Foreskin melanocyte (primary cell): ENCODE measurements at places on chromosomes 2 and 18.

DNA sequence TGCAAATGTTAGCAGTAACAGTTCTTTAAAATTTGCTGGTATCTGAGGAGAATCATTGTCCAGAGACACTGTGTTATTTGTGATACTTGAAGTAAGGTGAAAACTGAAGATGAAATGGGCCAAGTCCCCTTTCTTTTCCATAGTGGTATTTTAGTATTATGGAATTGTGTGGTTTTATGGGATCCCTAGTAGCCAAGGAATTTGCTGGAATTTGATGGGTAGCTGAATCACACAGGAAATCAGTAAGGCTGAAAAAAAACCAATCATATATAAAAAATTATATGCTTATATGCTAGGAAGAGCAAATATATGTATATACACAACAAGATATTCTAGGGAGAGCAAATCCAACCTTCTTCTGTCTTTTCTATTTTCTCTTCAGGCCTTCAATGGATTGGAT, 54.2 kb upstream of the TACR1 start:
- no peak for DNase-seq

DNA sequence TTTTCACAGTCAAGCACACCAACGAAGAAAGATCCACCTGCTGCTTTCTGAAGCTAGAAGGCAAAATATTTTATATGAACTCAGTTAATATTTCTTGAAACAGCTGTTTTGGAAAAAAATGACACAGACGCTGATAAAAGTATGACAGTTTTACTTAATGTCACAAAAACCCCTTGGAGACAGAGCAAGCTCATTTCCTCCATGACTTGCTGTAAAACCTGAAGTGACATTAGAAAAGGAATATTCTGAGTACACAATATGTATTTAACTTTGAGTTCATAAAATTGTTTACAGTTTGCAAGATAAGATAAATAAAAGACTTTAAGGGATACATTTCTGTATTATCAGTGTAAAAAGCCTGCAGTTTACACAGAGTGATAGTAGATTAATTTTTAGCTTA, 105.4 kb downstream of the DSEL start:
- no peak for DNase-seq

GRCh38 chr2:171822525-171823322, 71.3 kb downstream of the SLC25A12 start:
- no peak for DNase-seq

DNA sequence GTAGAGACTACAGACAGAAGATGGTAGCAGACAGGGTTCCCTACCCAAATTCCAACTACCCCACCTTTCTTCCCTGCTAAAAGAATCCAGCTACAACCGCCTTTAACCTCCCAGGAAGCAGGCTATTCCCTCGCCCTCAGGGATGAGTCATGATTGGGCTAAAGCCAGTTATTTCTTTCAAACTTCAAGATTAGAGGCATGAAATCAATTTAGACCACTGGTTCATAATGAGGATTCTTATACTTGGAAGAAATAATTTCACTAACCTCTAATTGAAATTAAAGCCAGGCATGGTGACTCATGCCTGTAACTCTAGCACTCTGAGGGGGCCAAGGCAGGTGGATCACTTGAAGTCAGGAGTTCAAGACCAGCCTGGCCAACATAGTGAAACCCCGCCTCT, 20.0 kb downstream of the TRIP12 start:
- DNase-seq = peak; percentile 70

DNA sequence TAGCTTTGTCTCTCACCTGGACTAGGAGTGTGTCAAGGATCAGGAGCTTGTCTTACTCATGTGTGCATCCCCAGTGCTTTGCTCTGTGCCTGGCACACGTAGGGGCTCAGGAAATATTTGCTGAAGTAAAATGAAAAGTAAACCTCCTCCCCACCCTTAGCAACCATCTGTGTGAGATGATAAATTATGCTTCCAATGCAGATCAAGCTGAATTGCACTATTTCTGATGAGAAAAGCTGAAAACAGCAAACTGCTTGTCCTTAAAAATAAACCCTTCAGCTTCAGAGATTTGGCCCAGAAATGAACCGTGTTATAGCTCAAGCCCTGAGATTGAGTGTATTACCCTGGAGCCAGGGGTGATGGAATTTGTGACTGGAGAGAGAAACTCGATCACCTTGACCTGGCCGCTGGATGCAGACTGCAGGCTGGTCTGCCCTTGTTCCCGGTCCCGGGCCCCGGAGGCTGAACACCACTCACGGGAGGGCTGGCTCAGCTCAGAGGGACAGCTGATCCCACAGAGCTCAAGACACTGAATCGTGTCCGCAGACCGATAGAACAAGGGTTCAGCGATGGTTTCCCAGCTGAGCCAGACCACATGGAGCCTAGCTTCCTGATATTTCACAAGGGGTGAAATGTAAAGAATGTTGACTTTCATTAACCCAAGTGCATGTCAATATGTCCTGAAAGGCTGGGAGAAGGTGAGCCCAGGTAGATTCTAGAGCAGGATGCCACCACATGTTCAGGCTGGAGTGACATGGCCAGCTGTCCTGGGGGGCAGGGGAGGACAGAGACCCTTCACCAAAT, 50.5 kb downstream of the DDX1 start:
- no peak for DNase-seq

GRCh38 chr2:161321944-161322648, 13.9 kb downstream of the PSMD14 start:
- DNase-seq = no peak

DNA sequence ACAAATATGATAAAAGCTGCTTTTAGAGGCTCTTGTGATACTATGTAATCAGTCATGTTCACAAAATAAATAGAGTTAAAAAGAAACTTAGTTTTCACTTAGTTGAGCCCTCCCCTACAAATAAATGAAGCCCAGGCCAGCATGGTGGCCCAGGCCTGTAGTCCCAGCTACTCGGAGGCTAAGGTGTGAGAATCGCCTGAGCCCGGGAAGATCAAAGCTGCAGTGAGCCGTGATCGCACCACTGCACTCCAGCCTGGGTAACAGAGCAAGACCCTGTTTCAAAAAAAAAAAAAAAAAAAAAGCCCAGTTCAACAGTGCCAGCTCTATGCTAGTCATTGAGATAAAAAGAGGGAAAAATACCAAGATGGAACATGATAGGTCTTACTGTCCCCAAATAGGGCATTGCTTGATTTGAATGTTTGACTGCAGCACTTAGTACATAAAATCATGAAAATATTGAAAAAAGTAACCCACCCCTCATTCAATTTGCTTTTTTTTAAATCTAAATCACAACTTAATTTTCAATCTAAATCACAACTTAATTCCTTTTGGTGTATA, 1.5 kb downstream of the ASNSD1 start:
- no peak for DNase-seq

DNA sequence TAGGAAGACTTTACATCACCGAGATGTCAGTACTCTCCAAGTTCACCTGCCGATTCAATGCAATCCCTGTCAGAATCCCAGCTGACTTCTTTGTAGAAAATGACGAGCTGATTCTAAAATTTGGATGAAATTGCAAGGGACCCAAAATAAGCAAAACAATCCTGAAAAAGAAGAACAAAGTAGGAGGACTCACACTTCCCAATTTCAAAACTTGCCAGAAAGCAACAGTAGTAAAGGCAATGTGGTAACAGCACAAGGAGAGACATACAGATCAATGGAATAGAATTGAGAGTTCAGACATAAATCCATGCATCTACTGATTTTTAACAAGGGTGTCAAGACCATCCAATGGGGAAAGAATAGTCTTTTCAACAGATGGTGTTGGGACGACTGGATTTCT, 52.2 kb downstream of the SMAD7 start:
- no peak for DNase-seq

GRCh38 chr2:41647468-41648050, 400.3 kb upstream of the PKDCC start:
- DNase-seq = no peak

GRCh38 chr2:50922506-50922905, 109.4 kb downstream of the NRXN1 start:
- no peak for DNase-seq

- DNase-seq = no peak
Measured at GRCh38 chr18:63017076-63017475, 301.7 kb downstream of the PHLPP1 start.

DNA sequence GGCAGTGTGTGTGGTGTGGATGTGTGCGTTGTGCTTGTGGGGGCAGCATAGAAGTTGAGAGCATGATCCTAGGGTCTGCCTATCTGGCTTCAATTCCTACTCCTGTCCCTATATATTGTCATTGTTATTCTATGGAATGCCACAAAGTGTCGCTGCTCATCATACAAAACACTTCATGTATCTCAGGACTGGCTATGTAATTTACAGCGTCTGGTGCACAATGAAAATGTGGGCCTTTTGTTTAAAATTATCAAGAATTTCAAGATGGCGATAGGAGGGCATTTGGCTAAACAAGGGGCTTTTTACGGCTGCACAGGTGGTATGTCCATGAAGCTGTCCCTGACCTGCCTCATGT, 3.4 kb downstream of the SERPINB2 start:
- peak; percentile 11 for DNase-seq

DNA sequence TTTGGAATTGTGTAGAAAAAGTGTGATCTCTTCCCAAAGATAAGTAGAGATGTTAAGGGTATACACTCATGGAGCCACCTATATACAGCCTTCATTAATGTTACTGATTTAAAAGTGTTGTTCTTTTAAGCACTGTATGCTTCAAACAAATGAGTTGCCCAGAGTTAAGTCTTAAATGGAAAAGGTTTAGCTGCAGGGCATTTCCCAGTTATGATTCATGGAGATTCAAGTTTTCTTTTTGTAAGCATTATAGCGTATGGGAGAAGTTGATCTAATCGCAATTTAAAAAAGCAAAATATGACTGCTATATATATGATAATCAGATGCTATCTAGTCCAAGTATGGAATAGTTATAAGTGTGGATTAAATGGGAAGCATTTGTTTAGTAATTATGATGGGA, 4.8 kb downstream of the PDK1 start:
- no peak for DNase-seq

- DNase-seq = no peak
Measured at GRCh38 chr18:56312551-56313335, 325.6 kb downstream of the TXNL1 start.

DNA sequence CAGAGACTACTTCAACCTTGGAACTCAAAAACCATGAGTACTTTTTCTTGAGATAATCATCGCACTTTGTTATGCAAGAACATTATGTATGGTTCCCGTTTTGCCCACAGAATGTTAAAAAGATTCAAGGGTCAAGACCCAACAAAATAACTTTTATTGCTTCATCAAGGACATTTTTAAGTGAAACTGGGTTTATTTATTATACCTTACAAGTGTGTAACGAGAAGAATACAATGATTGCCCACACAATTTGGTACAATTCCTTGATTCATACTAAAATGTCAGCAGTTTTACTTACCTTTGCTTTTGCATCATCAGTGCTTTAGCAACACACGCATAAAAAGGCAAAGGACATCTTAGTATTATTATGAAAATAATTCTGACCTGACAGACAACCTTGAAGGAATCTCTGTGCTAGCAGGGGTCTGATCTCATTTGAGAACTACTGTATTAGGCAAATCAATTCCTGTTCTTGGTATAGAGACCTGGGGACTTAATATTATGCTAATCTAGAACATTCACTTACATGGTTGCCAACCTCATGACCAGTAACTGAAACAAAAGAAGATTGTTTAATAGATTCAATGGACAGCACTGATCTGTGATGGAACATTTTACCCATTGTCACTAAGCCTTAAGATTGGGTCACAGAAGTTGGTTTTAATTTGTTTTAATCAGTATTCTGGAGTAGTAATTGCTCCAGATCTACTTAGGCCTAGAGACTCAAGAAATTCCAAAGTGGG, 16.2 kb downstream of the CCDC88A start:
- DNase-seq = peak; percentile 64

DNA sequence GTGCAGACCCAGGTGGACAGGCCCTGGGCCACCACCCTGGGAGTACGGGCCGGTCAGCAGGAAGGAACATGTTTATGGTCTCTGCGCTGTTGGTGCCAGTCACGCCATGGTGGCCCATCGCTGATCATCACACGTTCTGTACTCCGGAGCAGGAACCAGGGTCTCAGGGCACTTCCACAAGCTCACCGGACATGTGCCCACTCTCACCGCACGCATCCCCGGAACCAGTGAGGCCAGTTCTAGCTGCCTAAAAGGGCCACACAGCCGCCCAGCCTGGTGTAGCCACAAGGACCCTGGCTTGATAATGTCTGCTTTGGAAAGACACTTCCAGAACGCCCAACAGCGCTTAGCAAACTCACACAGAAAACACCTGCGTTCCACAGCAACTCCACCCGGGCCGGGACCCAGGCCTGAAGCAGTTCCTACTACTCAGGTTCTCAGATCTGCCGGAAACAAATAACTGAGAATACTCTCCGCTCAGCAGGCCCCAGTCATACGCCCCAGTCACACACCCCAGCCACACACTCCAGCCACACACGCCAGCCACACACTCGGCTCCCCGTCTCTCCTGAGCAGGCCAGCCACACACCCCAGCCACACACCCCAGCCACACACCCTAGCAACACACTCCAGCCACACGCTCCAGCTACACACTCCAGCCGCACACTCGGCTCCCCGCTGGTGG, 123.3 kb downstream of the HDAC4 start:
- DNase-seq = no peak

- DNase-seq = no peak
Measured at GRCh38 chr18:6222271-6222670, 192.4 kb downstream of the L3MBTL4 start.

- DNase-seq = no peak
Measured at GRCh38 chr2:26740346-26740745, 23.7 kb upstream of the SLC35F6 start.

- no peak for DNase-seq
Measured at GRCh38 chr2:100955226-100955625, 46.9 kb upstream of the RPL31 start.

DNA sequence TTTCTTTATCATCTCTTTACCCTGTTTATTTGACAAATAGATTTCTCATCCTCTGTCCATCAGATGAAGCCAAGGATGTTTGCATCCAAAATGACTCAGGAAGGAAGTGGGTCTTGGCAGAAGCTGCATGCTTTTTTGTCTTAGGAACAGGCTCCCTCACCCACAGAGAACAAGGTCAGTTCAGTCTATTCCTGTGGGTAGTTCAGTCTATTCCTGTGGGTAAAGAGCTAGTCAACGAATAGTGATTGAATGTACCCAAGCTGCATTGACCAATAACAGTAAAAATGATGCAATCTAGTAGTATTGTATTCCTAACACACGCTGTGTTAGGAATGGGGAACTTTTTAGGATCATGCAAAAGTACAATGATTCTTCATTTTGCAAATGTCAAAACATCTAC, 290.8 kb upstream of the TANK start:
- peak; percentile 22 for DNase-seq

GRCh38 chr2:168156661-168157060, 90.7 kb downstream of the STK39 start:
- DNase-seq = no peak

DNA sequence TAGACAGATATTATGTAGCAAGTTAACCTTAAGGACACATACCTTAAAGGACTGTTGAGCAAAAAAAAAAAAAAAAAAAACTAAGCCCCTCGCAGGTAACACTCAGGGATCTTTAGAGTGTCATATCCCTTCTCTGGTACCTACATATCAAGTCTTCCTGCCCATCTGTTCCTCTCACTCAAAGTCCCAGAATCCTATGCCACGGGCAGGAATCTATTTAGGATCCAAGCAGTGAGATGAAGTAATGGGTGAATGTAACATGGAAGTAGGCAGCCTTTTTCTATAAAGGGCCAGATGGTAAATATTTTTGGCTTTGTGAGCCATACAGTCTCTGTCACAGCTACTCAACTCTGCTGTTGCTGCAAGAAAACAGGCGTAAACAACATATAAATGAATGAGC, 496.7 kb downstream of the STK39 start:
- no peak for DNase-seq
